T-cell (primary cell): ENCODE measurements at places on chromosomes 16 and 17. TPM values are rescaled to one million over a fixed set of nuclear protein-coding genes. Genes with fewer than 3 reads are reported as not detected.

DNA sequence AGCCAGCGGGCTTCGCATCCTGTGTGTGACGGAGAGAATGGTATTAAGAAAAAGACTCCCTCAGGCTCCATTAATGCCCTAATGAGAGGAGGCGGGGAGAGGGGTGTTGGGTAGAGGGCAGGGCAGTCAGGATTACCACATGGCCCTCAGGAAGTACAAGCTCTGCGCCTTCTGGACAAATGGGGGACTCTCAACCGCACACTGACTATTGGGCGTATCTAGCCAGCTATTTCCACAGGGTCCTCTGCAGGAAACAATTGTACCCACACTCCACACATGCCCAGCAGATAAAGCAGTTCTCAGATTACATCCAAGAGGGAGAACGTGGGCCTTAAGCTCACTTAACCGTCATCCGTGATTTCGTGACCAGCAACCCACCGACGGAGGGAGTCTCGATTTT, 14.7 kb downstream of the NXN start:
- H3K4me3 ChIP-seq = no peak overlapping the region
- H3K36me3 ChIP-seq = no peaks in the 10 kb centered on the region
- no peak for DNase-seq
- peaks cover 43% of the 10 kb centered on the region for H3K27me3 ChIP-seq
- H3K4me1 ChIP-seq = no peaks in the 10 kb centered on the region
- H3K27ac ChIP-seq = no peak overlapping the region

- DNase-seq = no peak
- peaks cover 3% of the 10 kb centered on the region for H3K27me3 ChIP-seq
- no peaks in the 10 kb centered on the region for H3K36me3 ChIP-seq
- no peaks in the 10 kb centered on the region for H3K4me1 ChIP-seq
- H3K4me3 ChIP-seq = no peak overlapping the region
- H3K27ac ChIP-seq = no peak overlapping the region
These were observed 59.5 kb downstream of the CHD9NB start for GRCh38 chr16:52993179-52993578.

The SPATA32 gene
- 0.37 TPM for total RNA-seq

GRCh38 chr17:70775679-70776078, 606.3 kb downstream of the KCNJ2 start:
- H3K4me1 ChIP-seq = no peaks in the 10 kb centered on the region
- no peaks in the 10 kb centered on the region for H3K36me3 ChIP-seq
- no peak overlapping the region for H3K27ac ChIP-seq
- H3K4me3 ChIP-seq = no peak overlapping the region

The TERB1 gene
- total RNA-seq = not detected

- H3K27me3 ChIP-seq = no peaks in the 10 kb centered on the region
- no peak overlapping the region for H3K4me3 ChIP-seq
- H3K36me3 ChIP-seq = peaks cover 3% of the 10 kb centered on the region
- no peak for DNase-seq
These were observed 80.3 kb downstream of the TRIM37 start for GRCh38 chr17:59026176-59026939.
